ENCODE measurements at places on chromosomes 6 and 20. TPM values are rescaled to one million over a fixed set of nuclear protein-coding genes. Genes with fewer than 3 reads are reported as not detected.

POFUT1 gene
- total RNA-seq, result 40.0 TPM

EPPIN gene
- total RNA-seq, result not detected

DUSP15 gene
- total RNA-seq, result 0.64 TPM

OR12D3 gene
- not detected for total RNA-seq

RSPO3 gene
- total RNA-seq, result 122 TPM

PPP1R3G gene
- total RNA-seq, result 1.6 TPM

ADGRB3 gene
- not detected for total RNA-seq

TBXT gene
- total RNA-seq, result not detected

KCNK17 gene
- total RNA-seq, result not detected

AARS2 gene
- total RNA-seq, result 9.2 TPM

C6orf58 gene
- 0.14 TPM for total RNA-seq

GABRR2 gene
- total RNA-seq, result 0.20 TPM

All from A549 treated with CpdA at 1 μM for 4 hours (cell line).